ENCODE measurements at places on chromosomes 6 and 20.

DNA sequence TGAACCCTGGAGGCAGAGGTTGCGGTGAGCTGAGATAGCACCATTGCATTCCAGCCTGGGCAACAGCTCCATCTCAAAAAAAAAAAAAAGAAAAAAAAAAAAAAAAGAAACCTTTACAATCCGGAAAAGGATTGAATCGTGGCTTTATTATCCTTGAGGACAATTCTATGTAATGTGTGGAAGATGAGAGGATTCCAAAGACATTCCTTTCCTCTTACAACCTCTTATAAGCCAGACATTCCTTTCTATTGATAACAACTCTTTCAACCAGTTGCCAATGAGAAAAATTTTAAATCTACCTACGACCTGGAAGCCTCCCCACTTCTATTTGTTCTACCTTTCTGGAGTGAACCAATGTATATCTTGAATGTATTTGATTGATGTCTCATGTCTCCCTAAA is 91.2 kb upstream of the EEF1E1 start:
- no peak for DNase-seq

DNA sequence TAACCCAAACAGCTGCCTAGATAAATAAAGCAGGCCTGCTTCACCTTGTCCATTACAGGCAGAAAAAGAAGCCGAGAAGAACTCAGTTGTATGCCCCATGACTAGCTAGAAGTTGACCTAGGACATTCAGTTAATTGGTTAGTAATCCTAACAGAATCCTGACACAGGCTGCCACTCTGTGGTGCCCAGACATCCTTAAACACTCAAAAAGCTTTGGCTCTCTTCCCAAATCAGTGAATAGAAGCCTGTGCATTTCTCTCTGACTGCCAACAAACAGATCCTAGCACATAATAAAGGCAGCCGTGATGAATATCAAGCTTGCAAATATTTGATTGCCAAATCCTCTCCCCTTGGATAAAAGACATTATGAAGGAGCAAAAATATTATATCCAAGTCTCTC is 519.1 kb upstream of the EYS start:
- DNase-seq = no peak

DNA sequence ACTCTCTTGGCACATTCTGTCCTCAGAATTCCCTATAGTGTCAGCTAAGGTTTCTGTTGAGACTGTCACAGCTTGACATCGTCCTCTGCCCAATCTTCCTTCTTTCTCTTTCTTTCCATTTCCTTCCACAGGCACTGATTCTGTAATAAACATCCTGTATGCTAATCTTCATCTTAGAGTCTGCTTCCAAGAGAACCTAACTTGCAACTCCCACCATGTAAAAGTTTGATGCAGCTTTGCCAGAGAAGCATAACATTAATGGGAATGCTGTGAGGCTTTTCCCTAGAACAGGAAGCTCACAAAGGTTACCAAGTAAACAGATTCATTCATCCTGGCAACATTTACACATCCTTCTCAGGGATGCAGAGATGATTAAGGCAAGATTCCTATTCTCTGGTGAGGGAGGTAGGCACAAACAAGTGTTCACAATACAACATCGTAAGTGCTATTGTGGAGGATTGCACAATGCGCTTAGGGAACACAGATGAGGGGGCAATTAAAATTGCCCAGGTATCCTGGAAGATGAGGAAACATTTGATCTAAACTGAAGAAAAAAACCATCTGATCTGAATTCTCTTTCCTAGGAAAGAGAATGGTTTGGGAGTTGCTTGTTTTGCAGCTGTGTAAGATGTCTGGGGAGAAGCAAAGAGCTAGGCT is 74.7 kb downstream of the GRM1 start:
- DNase-seq = no peak

- no peak for DNase-seq
Observed at GRCh38 chr20:8375898-8376297, 243.8 kb downstream of the PLCB1 start.

DNA sequence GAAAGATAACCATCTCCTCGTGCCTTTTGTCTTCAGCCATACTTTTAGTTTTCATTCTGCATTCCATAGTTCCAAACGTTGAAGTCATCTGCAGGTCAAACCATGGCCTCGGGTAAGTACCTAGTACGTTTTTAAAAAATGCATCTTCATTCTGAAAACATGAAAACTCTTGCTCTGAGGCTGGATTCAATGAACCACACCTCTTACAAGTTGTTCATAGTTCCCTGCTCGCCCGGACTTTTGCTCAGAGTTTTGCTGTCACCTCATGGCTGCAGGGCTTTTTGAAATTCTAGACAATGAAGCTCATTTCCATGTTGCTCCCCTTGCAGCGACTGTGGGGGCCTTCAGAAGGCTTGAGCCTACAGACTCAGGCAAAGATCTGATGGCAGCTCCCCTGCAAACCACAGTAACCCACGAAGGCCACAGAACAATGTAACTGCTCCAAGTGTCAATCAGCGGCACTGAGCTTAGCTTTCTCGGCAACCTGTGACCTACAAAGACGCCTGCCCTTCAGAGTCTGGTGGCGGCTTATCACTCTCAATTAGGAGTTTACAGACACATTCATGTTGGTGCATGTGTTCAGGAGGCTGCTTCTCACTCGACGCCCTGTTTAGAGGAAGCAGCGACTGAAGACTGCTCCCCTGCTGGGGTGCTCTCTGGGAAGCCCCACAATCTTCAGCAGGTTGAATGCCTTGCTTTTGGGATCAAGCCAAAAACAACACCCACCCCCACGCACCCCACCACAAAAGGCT is 61.2 kb downstream of the FOXC1 start:
- no peak for DNase-seq
